ENCODE measurements at places on chromosomes 1 and 21.

- no peak for DNase-seq
These were observed 241.4 kb downstream of the HHAT start for GRCh38 chr1:210570116-210570515.

GRCh38 chr1:7256526-7256925 lies 471.3 kb downstream of the CAMTA1 start:
- no peak for DNase-seq

GRCh38 chr1:61135291-61135690 lies 52.9 kb downstream of the NFIA start:
- no peak for DNase-seq

- DNase-seq: no peak
These were observed 23.4 kb downstream of the PDPN start for GRCh38 chr1:13607002-13607401.

DNA sequence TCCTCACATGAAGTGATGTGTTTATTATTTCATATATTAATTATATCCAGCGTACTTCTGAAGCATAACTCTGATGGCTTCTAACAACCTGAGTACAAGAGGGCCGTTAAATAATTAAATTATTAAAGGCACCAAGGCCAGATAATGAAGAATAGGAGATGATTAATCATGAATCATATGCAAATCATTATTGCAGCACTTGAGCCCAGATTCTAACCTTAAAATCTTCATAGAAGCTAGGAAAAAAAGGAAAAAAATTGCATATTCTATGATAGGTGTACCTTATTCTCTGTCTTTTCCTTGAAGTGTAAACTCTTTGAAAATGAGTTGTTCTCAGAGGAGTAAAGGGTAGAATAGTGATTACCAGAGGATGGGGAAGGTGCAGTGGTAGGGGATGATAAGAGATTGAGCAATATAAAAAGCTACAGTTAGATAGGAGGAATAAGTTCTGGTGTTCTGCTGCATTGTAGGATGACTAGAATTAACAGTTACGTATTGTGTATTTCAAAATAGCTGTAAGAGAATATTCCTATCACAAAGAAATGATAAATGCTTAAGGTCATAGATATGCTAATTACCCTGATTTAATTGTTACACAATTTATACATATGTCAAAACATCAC lies 51.1 kb downstream of the SWT1 start:
- no peak for DNase-seq

- no peak for DNase-seq
These were observed 106.4 kb downstream of the ETS2 start for GRCh38 chr21:38912102-38912629.

DNA sequence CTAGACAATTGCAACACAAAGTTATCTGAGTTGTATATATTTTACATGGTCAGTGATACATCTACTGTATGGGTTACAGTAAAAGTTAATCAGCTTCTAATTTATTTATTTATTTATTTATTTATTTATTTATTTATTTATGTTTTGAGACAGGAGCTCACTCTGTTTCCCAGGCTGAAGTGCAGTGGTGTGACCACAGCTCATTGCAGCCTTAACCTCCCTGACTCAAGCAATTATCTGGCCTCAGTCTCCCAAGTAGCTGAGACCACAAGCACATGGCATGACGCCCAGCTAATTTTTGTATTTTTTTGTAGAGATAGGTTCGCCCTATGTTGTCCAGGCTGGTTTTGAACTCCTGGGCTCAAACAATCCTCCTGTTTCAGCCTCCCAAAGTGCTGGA lies 241.6 kb downstream of the PTPRC start:
- DNase-seq: no peak

DNA sequence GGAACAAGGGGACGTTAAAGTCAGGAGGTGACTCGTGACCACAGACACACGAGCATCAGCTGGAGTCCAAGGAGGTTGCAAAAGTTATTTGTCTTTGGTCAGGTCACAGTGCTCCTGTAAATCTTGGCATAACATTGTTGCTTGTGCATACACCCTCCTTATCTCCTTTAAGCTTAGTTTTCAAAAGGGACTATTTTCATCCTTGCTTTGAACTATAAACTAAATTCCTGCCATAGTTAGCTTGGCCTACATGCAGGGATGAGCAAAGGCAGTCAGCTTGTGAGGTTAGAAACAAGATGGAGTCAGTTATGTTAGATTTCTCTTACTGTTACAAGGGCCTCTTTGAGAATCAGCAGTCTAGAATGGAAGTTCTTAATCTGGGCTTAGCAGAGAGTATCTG lies 28.0 kb upstream of the FASLG start:
- DNase-seq: no peak

DNA sequence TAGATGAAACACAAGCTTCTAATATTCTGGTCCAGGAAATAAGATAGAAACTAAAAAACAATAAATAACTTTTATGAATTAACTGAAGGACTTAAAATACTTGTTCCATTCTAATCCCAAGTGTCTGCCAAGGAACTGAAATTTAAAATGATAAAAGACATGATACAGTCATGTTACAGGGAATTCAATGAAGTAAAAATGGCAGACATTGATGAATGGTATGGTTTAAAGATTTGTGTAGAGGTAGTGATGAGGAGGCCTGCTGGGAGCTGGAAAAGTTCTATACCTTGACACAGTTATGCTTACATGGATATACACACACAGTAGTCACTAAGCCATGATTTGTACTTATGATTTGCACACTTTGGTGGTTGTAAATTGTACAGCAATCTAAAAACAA lies 2.1 kb upstream of the UBR4 start:
- no peak for DNase-seq

- no peak for DNase-seq
These were observed 36.1 kb downstream of the DDX20 start for GRCh38 chr1:111791776-111792175.

All from CD4-positive, alpha-beta T cell treated with Interleukin-1 beta for 1 hour (primary cell).